ENCODE measurements at places on chromosomes 1 and 21. TPM values are rescaled to one million over a fixed set of nuclear protein-coding genes. Genes with fewer than 3 reads are reported as not detected.

- DNase-seq, result no peak
Observed at GRCh38 chr1:92623187-92623778, 136.6 kb upstream of the GFI1 start.

DNA sequence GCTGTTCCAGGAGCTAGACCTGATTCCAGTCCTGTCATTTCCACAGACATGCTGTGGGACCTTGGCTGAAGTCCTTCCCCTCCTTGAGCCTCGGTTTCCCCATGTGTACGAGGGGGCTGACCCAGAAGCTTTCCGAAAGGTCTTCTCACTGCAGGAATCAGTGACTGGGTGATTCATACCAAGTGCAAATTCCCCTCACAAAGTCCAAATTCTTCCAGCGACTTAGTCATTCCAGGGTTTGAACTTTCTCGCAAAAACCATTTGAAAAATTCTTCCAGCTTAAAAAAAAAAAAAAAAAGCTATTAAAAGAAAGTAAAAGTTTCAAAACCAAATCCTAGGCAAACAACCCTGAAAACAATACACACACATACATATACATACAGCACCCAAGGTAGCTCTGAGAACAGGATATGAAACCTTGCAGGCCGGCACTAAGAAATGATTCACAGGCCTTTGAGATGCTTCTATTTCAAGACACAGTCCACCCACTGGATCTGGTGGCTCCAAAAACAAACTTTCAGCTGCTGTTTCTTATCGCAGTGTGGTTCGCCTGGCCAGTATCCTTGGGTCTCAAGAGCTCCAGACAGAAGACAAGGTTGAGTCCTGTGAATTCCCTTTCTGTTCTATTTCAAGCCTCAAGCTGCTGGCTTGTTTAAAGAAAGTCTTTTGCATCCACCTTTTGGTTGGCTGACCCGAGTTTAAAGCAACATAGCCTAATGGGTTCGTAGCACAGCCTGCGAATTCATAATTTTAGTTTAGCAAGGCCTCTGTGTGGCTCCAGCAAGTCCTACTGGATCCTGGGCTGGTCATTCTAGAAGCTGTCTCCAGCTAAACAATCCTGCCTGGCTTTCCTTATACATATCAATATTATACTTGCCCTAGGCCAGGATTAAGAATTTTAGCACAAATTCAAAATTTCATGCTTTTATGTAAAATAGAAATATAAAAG is 18.0 kb upstream of the ID3 start:
- no peak for DNase-seq

- no peak for DNase-seq
Observed at GRCh38 chr1:15938628-15939161, 37.2 kb downstream of the ZBTB17 start.

DNA sequence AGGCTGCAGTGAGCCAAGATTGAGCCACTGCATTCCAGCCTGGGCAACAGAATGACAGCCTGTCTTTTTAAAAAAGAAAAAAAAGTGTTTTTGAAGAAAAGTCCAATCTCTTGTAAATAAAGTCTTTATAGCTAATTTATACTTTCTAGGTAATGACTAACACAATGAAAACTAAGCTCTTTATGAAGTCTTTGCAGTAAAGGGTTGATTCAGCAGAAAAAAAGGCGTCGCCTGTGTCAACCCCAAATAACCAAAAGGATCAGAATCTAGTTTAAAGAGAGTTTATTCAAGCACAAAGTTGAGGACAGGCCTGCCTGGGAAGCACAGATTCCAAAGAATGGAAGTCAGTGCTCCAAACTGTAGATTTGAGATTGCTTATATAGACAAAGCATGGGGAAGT is 14.3 kb upstream of the PGBD2 start:
- DNase-seq, result no peak

Gene ANGPTL1
- 30.2 TPM for total RNA-seq

- DNase-seq, result no peak
Observed at GRCh38 chr1:23980728-23981070, 572 bp upstream of the SRSF10 start.

DNA sequence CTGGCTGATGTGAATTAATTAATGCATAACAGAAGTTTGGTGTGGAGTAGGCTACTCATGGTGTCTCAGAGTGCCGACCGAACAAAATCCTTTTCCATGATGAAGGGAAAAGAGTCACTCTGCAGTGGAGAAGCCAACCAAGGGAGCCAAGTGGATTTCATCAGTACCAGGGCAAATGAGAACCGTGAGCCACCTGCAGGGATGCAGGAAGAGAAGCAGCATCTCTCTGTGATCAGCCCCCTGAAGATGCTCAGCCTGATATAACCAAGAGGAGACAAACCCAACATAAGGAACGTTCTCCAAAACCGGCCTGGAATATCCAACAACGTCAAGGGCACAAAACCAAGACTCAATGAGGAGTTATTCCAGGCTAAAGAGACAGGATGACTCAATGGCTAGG is 13.4 kb upstream of the LAPTM5 start:
- no peak for DNase-seq

DNA sequence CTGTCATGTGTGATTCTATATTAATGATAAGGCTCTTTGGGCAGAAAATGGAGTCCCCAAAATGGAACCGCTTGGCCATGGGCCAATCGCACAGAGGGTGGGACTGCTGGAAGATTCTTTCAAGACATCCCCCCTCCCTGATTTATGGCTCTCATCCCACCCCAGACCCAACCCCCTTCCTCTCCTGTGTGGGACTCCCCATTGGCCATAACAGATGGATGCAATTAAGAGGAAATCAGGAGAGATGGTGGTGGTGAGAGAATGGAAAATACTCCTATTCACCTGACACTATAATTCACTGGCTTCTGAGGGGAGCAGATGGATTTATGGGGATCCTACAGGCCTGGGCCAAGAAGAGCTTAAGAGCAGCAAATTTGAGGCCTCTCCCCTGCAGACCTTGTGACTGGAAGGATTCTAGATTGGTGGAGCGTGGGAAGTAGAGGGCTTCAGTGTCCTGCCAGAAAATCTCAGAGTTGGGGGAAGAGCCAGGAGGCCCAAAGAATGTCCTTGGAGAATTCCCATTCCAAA is 1.7 kb downstream of the IGFN1 start:
- no peak for DNase-seq

DNA sequence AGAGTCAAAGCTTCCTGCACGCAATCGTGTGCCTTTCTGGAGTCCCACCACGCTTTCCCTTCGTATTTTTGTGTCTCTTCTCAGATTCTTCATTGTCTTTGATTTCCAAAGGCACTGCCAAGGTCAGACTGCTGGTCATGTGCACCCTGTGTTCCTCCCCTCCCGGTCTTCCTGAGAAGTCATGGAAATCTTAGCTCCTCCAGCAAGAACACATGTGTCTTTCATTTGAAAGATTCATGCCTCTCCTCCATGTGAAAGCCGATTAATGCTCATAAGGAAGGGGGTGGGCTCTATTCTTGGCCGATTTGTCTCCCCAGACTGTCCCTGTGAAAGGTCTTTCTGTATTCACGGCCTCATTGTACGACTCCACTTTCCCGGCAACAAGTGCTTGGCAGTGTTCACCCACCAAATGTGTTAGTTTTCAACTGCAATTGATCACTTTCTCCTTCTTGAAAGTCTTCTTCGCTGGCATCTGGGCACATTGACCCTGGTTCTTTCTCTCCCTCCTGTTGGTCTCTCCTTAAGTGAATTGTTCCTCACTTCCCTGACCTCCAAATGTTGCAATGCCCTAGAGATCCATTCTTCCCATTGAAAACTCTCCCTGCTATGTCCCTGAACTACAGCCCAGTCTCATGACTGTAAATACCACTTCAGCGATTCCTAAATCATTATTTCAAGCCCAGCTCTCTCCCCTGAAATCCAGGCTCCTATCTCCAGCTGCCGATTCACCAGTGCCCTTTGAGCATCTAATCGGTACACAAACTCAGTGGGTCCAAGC is 25.4 kb downstream of the MX2 start:
- no peak for DNase-seq

Gene SPATA46
- total RNA-seq, result not detected

- DNase-seq, result no peak
Observed at GRCh38 chr1:47675721-47676120, 237.9 kb downstream of the FOXD2 start.

GRCh38 chr1:205792961-205793673 is 17.8 kb upstream of the RAB29 start:
- no peak for DNase-seq

DNA sequence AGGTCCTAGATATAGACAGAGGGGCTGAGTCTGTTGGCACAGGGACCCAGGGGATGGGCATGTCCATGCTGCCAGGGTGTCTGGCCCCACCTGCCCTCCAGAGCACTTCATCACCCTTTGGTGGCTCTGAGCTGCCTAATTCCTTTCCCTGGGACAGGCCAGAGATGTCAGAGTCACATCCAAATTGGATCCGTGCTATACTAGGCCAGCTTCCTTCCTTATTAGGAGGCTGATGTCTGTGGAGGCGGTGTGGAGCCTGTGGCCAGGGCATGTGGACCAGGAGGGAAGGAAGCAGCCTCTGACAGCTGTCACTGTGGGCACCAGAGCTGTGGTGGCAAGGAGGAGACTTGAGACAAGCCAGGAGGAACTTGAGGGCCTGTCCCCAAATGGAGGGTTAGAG is 77.7 kb upstream of the TMEM51 start:
- DNase-seq, result no peak

Gene NUAK2
- 0.98 TPM for total RNA-seq

DNA sequence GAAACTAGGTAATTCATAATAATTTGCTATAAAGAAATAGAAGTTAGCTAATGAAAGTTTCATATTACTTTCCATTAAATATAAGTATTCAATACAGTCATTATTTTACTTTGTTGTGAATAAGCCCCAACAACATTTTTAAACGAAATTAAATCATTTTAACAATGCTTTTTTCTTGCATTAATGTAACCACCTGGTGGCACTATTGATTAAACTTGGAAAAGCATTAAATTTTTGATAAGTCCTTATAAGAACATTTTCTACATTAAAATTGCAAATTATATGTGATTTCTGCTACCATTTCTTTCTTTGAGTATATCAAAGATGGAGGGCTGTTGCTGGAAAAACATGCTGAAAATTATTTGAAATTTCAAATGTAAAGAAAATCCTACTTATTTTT is 918.8 kb upstream of the TMPRSS15 start:
- no peak for DNase-seq

GRCh38 chr1:6509220-6509918 is 17.9 kb upstream of the PLEKHG5 start:
- no peak for DNase-seq

Gene MPZL1
- total RNA-seq, result 86.2 TPM

GRCh38 chr1:115746021-115746690 is 22.4 kb downstream of the CASQ2 start:
- DNase-seq, result no peak

DNA sequence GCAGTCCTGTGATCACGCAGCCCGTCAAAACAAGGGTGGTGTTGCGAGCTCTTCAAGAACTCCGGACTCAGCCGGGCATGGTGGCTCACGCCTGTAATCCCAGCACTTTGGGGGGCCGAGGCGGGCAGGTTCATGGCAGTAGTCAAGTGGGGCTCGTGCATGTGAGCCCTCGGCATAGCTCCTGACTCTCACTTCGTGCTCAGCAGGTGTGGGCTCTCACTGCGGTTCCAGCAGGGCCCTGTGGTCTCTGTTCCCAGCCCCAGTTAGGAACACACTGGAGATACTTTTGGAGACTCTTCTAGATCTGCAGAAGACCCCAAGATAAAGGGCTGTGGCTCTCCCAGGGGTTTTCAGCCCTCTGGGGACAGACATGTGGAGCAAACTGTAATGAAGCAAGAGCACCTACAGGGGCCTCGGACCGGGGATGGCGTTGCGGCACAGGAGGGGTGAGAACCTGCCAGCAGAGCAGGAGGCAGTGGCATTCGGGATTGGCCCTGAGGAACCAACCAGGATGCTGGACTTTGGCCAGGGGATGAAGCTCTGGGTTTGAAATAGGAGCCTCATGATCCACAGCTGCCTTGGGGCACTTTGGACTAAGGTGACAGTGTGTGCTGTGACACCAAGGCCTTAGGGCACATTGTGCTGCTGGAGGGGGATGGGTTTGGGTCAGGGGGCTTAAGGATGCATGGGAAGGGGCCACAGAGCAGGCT is 443.2 kb downstream of the CAMTA1 start:
- DNase-seq, result no peak

Gene DLGAP3
- 0.33 TPM for total RNA-seq

Gene CPTP
- 13.4 TPM for total RNA-seq

Measured in breast epithelium (tissue), 4 donors.